ENCODE measurements at places on chromosomes 6 and 20.

GRCh38 chr6:2982426-2983117, 11.2 kb upstream of the SERPINB6 start:
- H3K27me3 ChIP-seq, result peaks cover 11% of the 10 kb centered on the region
- H3K4me3 ChIP-seq, result no peak overlapping the region
- H3K4me1 ChIP-seq, result peaks cover 7% of the 10 kb centered on the region
- no peaks in the 10 kb centered on the region for H3K36me3 ChIP-seq
- DNase-seq, result no peak

DNA sequence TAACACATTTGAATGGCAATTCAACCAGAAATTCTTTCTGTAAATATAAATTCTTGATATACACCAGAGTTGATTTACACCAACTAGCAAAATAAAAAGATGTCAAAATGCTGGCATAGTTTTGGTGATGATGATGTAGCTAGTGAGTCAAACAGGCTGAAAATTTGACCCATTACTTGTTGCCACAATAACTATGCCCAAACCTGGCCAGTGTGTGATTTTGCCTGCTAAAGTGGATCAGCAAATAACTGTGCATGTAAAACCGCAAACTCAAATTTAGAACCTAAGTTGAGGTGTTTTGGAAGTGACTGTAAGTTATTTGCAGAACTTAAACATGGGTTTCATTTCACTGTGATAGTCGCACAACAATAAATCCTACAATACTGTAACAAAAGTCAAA, 125.9 kb downstream of the KIF6 start:
- no peak overlapping the region for H3K27ac ChIP-seq
- no peaks in the 10 kb centered on the region for H3K36me3 ChIP-seq
- no peaks in the 10 kb centered on the region for H3K4me1 ChIP-seq
- H3K4me3 ChIP-seq, result no peak overlapping the region
- no peak for DNase-seq
- peaks cover 22% of the 10 kb centered on the region for H3K27me3 ChIP-seq

GRCh38 chr20:52172392-52173047, 19.1 kb downstream of the ZFP64 start:
- H3K4me1 ChIP-seq, result peaks cover 15% of the 10 kb centered on the region
- no peak overlapping the region for H3K27ac ChIP-seq
- H3K36me3 ChIP-seq, result peaks cover 27% of the 10 kb centered on the region
- no peak for DNase-seq
- H3K27me3 ChIP-seq, result no peaks in the 10 kb centered on the region
- no peak overlapping the region for H3K4me3 ChIP-seq

- no peak for DNase-seq
- H3K27me3 ChIP-seq, result no peaks in the 10 kb centered on the region
- H3K4me1 ChIP-seq, result peaks cover 3% of the 10 kb centered on the region
- H3K27ac ChIP-seq, result no peak overlapping the region
- no peak overlapping the region for H3K4me3 ChIP-seq
Observed at GRCh38 chr20:53331151-53331973, 262.3 kb downstream of the ZNF217 start.

DNA sequence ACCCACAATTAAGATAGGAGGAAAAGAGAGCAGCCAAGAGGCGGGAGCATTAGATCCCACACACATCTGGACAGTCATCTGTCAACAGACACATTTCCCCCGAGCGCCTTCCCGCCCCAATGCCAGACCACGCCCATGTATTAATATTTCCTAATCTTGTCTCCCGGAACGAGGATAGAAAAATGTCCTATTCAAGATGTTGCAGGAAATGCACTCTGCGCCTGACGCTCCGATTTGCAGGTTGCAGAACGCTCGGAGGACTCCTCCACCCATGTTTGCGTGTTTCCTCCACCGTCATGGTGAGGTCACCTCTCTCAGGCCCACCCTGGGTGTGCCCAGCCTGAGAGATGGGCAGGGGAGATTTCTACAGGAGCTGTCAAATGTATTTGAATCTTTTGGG, 215.2 kb downstream of the TAF4 start:
- no peak overlapping the region for H3K4me3 ChIP-seq
- DNase-seq, result no peak
- H3K4me1 ChIP-seq, result no peaks in the 10 kb centered on the region
- no peaks in the 10 kb centered on the region for H3K36me3 ChIP-seq

- H3K27ac ChIP-seq, result no peak overlapping the region
- H3K36me3 ChIP-seq, result no peaks in the 10 kb centered on the region
- no peaks in the 10 kb centered on the region for H3K4me1 ChIP-seq
- no peak overlapping the region for H3K4me3 ChIP-seq
- DNase-seq, result no peak
Observed at GRCh38 chr20:17421493-17421892, 109.7 kb downstream of the BFSP1 start.

GRCh38 chr6:144297511-144298100, 12.5 kb downstream of the UTRN start:
- H3K4me1 ChIP-seq, result peaks cover 6% of the 10 kb centered on the region
- DNase-seq, result no peak
- H3K27me3 ChIP-seq, result peaks cover 2% of the 10 kb centered on the region
- no peaks in the 10 kb centered on the region for H3K36me3 ChIP-seq
- no peak overlapping the region for H3K27ac ChIP-seq

DNA sequence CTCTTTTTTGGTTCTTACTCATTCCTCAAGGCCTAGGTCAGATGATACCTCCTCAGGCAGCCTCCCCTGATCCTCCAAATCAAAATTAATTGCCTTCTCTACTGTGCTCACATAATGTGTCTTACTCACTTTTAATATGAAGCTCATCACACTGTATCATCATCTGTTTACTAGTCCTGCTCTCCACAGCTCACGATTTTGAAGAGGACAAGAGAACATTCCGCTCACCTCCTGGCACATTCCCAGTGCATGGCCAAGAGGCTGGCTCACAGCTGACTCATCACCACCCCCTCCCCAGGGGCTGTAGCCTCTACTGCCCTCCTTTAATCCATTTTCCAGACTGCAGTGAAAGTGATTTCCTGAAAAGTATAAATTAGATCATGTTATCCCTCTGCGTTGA, 133.1 kb downstream of the ALDH8A1 start:
- DNase-seq, result no peak
- H3K36me3 ChIP-seq, result no peaks in the 10 kb centered on the region
- H3K27me3 ChIP-seq, result no peaks in the 10 kb centered on the region
- H3K4me1 ChIP-seq, result no peaks in the 10 kb centered on the region

All from activated CD4-positive, alpha-beta T cell treated with anti-CD3 and anti-CD28 coated beads for 36 hours (primary cell).